T1000 (cell line): ENCODE measurements at places on chromosomes 4 and X.

DNA sequence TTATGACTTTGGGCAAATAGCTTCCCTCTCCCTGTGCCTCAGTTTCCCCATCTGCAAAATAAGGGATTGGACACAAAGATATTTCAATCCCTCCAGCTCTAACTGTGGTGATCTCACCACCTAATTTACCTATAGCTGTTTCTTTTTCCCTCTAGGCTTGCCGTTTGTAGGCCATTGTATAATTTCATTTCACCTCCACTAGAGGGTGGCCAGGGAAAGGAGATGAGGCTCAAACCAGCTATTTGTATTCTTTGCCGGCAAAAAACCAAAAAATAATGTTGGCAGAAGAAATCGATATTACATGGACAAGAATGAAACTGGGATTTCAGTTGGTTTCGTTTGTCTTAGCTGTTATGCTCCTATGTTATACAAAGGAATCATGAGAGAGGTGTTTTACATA lies 36.1 kb upstream of the DOCK11 start:
- no peak for DNase-seq

DNA sequence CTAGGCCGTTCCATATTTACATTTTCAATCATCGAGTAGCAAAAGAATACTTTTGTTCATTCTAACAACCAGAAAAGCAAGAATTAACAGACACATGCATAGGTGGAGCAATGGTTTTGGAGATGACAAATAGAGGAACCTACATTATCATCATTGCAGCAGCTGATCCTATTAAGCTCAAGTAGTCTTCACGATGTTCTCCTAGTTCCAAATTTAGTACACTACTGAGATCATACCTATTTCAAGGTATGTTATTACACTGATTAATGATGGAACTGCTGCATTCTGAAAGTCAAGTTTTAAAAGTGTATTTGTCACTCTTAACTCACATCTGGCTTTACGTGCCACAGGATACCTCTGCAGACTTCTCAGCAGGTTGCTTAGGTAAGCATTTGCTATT lies 87.4 kb downstream of the ADGRA3 start:
- DNase-seq, result no peak

DNA sequence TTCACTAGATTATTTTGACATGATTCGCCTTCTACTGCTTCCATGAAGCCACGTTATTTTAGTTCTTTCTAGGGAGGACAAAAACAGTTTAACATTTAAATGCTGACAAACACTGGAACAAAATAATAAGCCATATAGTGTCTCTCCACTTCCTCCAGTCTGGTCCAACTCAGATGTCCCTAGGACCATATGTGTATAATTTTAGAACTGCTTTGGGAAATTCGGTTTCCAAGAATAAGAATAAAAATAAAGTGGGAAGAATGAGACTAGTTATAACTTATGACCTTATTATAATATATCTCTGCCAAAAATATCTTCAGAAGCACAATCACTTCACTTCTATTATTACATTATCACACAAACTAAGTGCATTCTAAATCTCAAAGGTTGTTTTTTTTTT lies 164.4 kb upstream of the POF1B start:
- DNase-seq, result no peak

- DNase-seq, result no peak
Measured at GRCh38 chr4:48604041-48604440, 114.0 kb downstream of the ZAR1 start.

GRCh38 chr4:143377611-143378099 lies 41.0 kb downstream of the GAB1 start:
- DNase-seq, result no peak
